Stimulated activated CD8-positive, alpha-beta memory T cell treated with anti-CD3 and anti-CD28 coated beads, Interleukin-2, amount 100 ng/mL, for 1 hour (primary cell): ENCODE measurements at places on chromosomes 2 and 18.

DNA sequence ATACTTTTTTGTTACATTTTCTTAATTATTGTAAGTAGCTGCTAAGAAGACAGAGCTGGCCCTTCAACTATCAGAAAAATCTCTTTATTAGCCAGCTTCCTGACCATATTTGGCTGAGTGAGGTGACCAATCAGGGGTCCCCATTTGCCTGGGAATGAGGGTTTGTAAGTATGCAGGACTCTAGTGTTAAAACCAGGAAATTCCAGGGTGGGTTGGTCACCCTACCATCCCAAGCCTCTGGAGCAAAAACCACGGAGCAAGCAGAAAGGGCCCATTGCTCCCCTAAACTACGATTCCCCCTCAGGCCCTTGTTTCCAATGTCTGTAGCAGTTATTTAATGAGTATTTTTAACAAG lies 165.6 kb upstream of the NCKAP5 start:
- DNase-seq = no peak

DNA sequence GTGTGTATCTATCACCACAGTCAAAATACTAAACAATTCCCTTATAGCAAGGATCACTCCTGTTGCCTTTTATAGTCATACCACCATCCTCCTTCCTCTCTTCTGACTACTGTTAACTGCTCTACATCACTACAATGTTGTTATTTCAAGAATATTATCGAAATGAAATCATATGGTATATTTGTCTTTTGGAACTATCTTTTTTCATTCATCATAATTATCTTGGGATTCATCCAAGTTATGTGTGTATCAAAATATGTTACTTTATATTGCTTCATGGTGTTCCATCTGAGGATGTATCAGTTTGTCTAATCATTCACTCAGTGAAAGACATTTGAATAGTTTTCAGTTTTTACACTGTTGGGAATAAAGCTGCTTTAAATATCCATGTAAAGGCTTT lies 1423.0 kb upstream of the PIK3C3 start:
- no peak for DNase-seq

- no peak for DNase-seq
Observed at GRCh38 chr2:230358305-230358704, 31.3 kb downstream of the SP140L start.

DNA sequence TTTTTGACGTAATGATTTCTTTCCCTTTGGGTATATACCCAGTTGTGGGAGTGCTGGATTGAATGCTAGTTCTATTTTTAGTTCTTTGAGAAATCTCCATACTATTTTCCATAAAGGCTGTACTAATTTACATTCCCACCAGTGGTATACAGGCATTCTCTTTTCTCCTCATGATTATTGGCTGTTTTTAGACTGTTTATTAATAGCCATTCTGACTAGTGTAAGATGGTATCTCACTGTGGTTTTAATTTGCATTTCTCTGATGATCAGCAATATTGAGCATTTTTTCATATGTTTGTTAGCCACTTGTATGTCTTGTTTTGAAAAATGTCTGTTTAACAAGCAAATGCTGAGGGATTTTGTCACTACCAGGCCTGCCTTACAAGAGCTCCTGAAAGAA lies 9.2 kb upstream of the CD28 start:
- DNase-seq = no peak

- DNase-seq = no peak
Observed at GRCh38 chr2:137693534-137693933, 270.7 kb upstream of the HNMT start.

- DNase-seq = no peak
Observed at GRCh38 chr2:105129722-105130232, 91.9 kb downstream of the MRPS9 start.

- no peak for DNase-seq
Observed at GRCh38 chr2:30219886-30220875, 11.2 kb upstream of the LBH start.

DNA sequence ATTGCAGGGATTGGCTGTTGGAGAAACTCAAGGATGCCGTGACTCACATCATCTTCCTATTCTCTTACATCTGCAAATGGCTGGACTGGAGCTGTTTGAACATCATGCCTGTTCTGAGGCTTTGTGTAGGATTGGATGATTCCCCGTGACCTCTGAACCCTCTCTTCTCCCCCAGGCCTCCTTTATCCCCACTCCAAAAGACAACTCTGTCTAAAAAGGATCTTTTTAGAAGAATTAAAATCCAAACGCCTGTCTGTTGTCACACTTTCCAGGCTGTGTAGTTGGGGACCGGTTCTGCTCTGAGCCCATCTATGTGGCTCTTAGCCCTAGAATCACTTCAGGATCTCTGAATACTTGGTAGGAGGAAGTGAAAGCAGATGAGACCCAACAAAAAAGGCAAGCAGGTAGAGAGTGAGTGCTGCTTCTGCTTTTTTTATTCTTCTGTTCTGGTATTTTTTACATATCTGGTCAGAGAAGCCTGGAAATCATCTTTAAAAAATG lies 565 bp downstream of the SP140 start:
- DNase-seq = no peak

DNA sequence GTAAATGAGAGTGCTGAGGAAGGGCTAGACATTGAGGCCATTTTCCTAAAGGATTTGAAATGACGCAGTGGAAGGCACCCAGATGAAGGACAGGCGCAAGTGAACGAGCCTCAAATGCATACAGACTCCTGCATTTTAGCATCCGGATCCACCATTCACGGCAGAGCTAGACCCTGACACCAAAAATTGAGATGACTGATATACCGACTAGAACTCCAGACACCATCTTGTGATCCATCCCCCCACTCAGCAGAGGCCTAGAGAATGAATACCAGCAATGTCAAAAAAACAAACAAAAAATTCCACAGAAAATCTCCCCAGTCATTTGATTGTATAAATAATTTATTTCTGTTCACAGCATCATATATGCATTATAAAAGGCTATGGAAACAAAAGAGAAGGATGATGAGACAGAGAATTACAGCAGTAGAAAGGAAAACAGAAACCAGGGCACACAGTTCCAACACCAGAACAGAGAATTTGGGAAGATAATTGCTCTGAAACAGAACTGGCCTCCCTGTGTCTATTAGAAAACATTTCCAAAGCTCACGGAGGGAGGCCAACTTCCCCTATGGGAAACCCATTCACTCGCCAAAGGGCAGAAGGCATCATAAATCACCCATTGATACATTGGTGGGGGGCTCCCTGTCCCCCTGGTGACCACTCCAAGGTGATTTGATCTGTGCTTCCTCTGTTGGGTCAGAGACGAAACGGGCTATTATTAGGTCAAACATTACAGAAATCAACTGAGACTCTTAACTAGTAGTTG lies 4.0 kb downstream of the ARL4C start:
- DNase-seq = no peak

- DNase-seq = no peak
Observed at GRCh38 chr18:75739682-75740081, 312.2 kb upstream of the SMIM21 start.

GRCh38 chr18:44899832-44900231 lies 219.1 kb downstream of the SETBP1 start:
- DNase-seq = no peak

GRCh38 chr2:128710242-128710641 lies 391.6 kb upstream of the HS6ST1 start:
- DNase-seq = no peak

DNA sequence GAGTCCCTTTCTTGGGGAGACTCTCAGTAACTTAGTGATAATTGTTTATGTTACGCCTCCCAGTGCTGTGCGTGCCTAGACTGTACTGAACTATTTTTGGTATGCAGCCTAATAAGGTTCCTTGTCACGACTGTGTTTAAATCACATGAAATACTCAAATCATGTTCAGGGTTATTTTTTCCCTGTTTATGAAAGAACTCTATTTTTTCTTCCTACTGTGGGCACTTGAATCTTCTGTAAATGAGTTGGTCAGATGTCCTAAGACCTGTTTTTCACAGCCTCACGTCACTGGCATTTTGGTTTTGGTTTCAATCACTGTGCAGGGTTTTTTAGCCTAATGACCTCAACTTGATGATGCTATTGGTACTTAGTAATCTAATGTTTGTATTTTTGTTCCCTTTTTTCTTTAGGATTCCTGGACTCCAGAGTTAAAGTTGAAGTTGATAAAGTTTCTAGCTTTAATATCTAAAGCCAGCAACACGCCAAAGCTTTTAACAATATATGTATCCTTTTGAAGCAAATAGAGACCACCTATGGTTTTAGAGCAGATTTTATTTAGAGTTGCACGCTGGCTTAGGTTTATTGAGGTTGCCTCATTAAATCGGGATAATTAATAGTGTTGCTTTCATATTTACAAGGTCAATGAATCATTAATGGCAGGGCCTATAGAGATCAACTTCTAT lies 24.0 kb downstream of the ARMC9 start:
- DNase-seq = no peak

DNA sequence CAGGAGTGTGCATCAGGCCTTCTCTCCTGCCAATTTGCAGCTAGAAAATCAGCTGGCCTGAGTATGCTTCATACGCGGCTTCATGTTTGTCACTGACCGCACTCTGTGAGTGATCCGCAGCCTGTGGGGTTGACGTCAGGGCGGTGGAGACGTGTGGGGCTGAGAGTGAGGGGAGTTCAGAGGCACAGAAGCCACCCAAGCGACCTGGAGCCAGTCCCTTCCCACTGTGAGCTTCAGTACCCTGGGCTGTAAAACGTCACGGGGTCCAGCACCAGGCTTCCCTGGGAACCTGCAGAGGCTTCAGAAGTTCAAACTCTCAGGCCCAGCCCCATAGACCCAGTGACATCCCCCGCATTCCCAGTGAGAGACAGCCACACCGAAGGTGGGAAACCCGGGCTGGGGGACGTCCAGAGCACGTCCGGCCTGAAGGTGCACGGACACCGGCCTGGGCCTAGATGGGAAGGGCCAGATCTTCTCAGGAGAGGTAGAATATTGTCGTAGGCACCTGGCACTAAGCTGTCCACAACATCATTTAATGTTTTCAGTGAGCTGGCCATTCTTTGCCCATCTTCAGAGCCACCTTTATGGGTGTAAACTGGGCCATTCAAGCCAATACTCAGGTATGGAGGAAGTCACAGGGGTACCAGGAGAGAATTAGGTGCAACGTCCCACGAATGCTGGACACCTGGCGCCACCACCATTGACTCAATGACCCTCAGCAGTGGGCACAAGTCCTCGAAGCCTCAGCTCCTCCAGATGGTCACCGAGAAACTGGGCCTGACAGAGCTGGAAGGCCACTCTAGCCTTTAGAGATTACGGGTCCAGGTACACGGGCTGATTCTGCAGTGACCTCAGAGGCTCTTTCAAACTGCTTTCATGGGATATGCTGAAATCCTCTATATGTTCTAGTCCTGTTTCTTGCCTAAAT lies 235.6 kb upstream of the MYT1L start:
- no peak for DNase-seq

- DNase-seq = no peak
Observed at GRCh38 chr18:22136395-22136794, 33.0 kb upstream of the GATA6 start.

DNA sequence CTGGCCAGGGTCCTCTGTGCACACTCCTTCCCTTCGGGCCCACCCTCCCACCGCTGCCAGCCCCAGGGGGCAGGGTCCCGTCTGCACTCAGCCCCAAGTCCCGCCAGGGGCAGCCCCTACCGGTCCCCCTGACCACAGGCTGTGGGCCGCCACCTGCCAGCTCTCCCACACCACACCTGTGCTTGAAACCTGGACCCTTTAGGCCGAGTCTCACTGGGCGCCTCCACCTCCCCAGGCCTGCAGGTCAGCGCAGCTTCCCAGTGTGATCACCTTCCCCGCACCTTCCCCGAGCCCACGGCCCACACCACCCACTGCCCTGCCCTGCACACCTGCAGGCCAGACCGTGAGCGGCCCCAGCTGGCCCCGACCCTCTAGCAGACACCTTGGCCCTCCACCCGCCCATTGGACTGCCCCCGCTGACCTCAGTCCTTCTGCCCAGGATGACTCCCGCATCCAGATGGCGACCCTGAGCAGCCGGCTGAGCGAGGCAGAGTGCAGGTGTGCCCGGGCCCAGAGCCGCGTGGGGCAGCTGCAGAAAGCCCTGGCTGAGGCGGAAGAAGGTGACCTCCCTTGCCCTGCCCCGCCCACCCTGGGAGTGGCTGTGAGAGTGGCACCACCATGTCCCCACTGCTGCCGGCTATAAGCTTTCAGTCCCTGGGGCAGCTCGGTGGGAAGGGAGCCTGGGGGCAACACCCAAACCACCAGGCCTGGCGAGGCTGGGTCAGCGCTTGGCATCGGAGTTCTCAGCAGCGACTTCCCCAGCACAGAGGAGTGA lies 31.3 kb upstream of the SNED1 start:
- DNase-seq = no peak

DNA sequence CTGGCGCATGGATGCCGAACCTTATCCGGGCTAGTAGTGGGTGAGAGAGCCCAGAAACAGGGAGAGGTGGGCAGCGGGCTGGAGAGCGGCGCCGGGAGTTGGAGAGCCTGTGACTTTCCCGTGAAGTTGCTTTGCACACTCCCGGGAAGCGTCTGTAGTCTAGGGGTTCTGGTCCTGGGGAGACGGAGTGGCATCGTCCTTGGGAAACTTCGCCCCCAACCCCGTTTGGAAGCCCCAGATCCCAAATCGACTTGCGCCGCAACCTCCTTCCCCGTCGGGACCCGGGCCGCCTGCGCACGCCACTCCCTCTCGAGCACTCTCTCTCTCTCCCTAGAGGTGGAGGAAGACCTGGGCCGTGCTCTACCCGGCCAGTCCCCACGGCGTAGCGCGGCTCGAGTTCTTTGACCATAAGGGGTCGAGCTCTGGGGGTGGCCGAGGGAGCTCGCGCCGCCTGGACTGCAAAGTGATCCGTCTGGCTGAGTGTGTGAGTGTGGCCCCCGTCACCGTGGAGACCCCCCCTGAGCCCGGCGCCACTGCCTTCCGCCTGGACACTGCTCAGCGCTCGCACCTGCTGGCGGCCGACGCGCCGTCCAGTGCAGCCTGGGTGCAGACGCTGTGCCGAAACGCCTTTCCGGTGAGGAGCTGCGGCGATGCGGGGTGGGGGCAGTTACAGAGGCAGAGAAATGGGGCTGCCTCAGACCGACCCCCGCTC lies 456 bp downstream of the DOK1 start:
- peak; percentile 25 for DNase-seq

GRCh38 chr2:81304154-81304830 lies 999.7 kb upstream of the LRRTM1 start:
- no peak for DNase-seq

- peak; percentile 9 for DNase-seq
Observed at GRCh38 chr2:237858294-237859081, 935 bp upstream of the RAMP1 start.

- DNase-seq = no peak
Observed at GRCh38 chr2:75790814-75791467, 80.2 kb upstream of the GCFC2 start.

DNA sequence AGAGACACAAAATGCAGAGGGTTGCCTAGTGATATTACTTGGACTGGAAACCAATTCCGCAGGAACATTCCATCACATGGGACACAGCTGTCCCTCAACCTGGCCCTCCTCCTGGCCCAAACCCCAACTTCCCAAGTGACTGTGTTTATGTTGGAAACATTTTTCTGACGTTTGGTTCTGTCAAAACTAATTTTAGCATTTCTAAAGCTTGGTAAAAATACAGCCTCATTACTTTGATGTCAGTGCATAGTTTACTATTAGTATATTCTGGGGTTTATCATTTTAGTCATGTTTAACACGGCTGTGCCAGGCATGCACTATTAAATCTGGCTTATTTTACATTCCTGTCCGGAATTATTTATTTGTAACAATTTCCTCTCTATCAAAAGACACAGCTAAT lies 69.9 kb downstream of the GLI2 start:
- DNase-seq = no peak
